Breast epithelium (tissue), 4 donors: ENCODE measurements at places on chromosomes 3 and 15.

- no peaks in the 10 kb centered on the region for H3K27me3 ChIP-seq
- H3K36me3 ChIP-seq = no peaks in the 10 kb centered on the region
- H3K27ac ChIP-seq = no peak overlapping the region
- no peak for DNase-seq
- no peak overlapping the region for H3K4me3 ChIP-seq
- H3K4me1 ChIP-seq = no peaks in the 10 kb centered on the region
Measured at GRCh38 chr15:93583552-93583951, 494.5 kb upstream of the RGMA start.

- H3K36me3 ChIP-seq = no peaks in the 10 kb centered on the region
- DNase-seq = no peak
- no peak overlapping the region for H3K4me3 ChIP-seq
- H3K27ac ChIP-seq = no peak overlapping the region
- no peaks in the 10 kb centered on the region for H3K4me1 ChIP-seq
- H3K27me3 ChIP-seq = no peaks in the 10 kb centered on the region
Measured at GRCh38 chr3:111080413-111080812, 8.8 kb downstream of the NECTIN3 start.

- H3K36me3 ChIP-seq = no peaks in the 10 kb centered on the region
- H3K27me3 ChIP-seq = no peaks in the 10 kb centered on the region
- peaks cover 18% of the 10 kb centered on the region for H3K4me1 ChIP-seq
- DNase-seq = no peak
Measured at GRCh38 chr3:15309662-15310335, 22.6 kb downstream of the SH3BP5 start.

GRCh38 chr15:40301467-40302179 lies 6.1 kb downstream of the PLCB2 start:
- H3K27ac ChIP-seq = no peak overlapping the region
- no peak for DNase-seq
- H3K4me1 ChIP-seq = no peaks in the 10 kb centered on the region

DNA sequence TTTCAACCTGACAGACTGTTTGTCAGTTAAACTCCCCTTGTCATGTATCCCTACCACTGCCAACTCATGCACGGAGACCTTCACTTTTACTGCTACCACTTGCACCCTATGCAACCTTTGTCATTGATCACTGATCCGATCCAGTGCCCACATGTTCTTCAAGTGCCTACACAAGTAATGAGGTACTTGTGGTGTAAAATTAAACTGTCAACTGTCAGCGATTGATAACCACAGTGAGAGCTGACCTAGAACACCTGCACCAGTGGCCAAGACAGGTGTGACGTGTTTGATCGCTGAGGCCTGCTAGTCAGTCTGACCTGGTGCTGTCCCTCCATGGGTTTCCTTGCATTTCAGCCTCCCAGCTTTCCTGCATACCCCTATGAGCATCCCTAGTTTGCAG lies 55.6 kb downstream of the MECOM start:
- no peaks in the 10 kb centered on the region for H3K27me3 ChIP-seq
- no peaks in the 10 kb centered on the region for H3K4me1 ChIP-seq
- H3K36me3 ChIP-seq = no peaks in the 10 kb centered on the region
- DNase-seq = no peak
- H3K27ac ChIP-seq = no peak overlapping the region

DNA sequence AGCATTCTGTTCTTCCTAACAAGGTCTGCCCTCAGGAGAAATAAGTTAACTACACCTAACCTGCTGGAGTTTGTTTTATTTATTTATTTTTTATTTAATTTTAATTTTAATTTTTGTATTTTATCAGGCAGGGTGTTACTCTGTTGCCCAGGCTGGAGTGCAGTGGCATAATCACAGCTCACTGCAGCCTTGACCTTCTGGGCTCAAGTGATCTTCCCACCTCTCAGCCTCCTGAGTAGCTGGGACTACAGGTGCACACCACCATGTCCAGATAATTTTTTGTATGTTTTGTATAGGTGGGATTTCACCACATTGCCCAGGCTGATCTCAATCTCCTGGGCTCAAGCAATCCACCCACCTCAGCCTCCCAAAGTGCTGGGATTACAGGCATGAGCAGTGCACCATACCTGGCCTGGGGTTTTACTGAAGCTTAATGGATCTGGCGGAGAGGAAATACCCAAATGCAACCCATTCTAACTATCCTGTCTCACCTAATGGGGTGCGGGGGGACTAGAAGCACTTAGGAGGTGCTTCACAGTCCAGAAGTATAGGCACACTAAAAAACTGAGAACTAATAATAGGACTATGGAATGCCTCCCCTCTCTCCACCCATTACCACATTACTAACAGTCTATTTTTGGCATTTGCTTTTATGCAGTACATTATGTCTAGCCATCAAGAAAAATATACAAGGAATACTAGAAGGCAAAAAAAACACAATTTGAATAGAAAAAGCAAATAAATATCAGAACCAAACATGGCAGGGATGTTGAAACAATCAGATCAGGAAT lies 61.4 kb downstream of the TTBK2 start:
- DNase-seq = no peak
- H3K4me1 ChIP-seq = no peaks in the 10 kb centered on the region
- no peak overlapping the region for H3K4me3 ChIP-seq
- no peaks in the 10 kb centered on the region for H3K36me3 ChIP-seq

DNA sequence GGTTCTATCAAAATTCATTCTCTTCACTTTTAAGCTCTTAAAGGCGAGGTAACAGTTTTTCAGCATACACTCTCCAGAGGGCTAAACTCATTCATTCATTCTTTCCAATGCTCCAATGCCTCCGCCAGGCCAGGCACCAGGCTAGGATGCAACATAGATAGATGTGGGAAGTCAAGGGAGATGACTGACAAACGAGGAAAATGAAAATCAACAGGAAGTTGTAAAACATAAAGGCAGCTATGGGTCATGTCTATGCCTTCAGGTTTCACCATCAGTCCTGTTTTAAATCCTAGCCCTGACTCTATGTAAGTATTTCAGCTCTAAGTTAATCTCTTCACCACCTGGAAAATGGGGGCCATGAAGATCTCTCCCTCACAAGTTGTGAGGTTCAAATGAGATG lies 797.9 kb downstream of the FHIT start:
- DNase-seq = no peak
- H3K27me3 ChIP-seq = no peaks in the 10 kb centered on the region
- no peaks in the 10 kb centered on the region for H3K36me3 ChIP-seq
- H3K4me1 ChIP-seq = no peaks in the 10 kb centered on the region

DNA sequence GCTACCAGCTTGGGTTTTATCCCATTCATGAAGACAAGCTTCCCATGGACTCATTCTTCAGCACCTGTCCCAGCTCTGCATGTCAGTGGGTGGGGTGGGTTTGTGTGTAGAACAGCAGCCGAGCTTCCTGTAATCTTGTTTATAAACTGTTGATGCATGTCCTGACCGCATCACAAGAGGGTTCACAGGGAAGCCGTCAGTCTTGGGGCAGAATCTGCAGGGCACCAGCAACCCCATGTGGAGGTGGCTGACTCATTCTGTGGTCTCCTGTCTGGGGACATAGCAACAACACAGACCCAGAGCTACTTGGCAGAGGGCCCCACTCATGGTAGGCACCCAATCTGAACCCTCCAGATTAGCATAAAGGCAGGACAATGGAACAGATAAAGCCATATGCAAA lies 35.6 kb downstream of the DAPK2 start:
- H3K4me3 ChIP-seq = no peak overlapping the region
- peaks cover 32% of the 10 kb centered on the region for H3K4me1 ChIP-seq
- no peaks in the 10 kb centered on the region for H3K36me3 ChIP-seq

DNA sequence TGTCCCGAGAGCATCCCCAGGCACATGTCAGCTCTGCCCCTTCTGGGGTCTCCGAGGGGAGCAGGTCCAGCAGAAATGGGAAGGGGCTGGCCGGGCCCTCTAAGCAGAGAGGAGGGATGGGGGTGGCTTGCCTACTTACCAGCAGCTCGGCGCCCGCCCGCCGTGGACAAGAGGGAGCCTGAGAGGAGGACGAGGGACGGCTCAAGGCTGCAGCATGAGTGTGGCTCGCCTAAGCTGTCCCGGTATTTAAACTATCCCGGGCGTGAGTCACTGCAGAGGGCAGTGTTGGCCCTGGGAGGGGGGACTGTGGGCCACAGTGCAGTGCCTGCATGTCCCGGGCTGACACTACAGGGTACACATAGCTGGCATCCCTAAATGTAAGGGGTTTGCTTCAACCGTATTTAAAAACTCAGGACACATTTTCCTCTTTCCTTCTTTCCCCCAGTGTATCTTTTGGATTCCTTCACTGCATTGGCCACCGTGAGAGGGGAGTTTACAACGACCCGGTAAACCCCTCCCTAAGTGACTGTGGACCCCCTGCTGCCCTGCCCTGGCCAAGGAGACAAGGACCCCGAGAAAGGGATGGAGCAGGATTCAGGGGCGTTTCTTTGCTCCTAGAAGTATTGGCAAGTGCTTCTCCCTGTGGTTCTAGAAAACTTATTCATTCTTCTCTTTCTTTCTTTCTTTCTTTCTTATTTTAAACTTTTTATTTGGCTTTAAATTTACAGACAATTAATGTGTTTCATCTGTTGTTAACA lies at the start of gene LRRC15:
LRRC15 (minus strand) TSS at position 222 of the 758 bp plus-strand sequence. CDS start 8,700 bp downstream, outside the sequence.
- no peak within 1 kb of the TSS for H3K4me3 ChIP-seq
- H3K4me1 ChIP-seq = no peaks in the 10 kb centered on the region
- no peak for DNase-seq
- H3K36me3 ChIP-seq = no peaks in the 10 kb centered on the region
- H3K27ac ChIP-seq = no peak within 1 kb of the TSS

GRCh38 chr3:61172203-61172602 lies 79.0 kb downstream of the FHIT start:
- H3K4me3 ChIP-seq = no peak overlapping the region
- no peaks in the 10 kb centered on the region for H3K36me3 ChIP-seq
- DNase-seq = no peak
- H3K27me3 ChIP-seq = no peaks in the 10 kb centered on the region
- no peaks in the 10 kb centered on the region for H3K4me1 ChIP-seq

- no peaks in the 10 kb centered on the region for H3K27me3 ChIP-seq
- no peak overlapping the region for H3K4me3 ChIP-seq
- H3K36me3 ChIP-seq = no peaks in the 10 kb centered on the region
- peaks cover 19% of the 10 kb centered on the region for H3K4me1 ChIP-seq
Measured at GRCh38 chr3:14440168-14440518, 37.7 kb downstream of the SLC6A6 start.

- no peak for DNase-seq
- H3K36me3 ChIP-seq = no peaks in the 10 kb centered on the region
Measured at GRCh38 chr3:58214484-58215316, 3.9 kb upstream of the DNASE1L3 start.

- no peak for DNase-seq
- H3K36me3 ChIP-seq = no peaks in the 10 kb centered on the region
- no peaks in the 10 kb centered on the region for H3K4me1 ChIP-seq
- no peak overlapping the region for H3K27ac ChIP-seq
Measured at GRCh38 chr3:160130071-160130470, 95.2 kb upstream of the C3orf80 start.

GRCh38 chr15:27086805-27087204 lies 115.8 kb downstream of the GABRG3 start:
- H3K27ac ChIP-seq = no peak overlapping the region
- DNase-seq = no peak
- H3K4me1 ChIP-seq = no peaks in the 10 kb centered on the region
- no peaks in the 10 kb centered on the region for H3K36me3 ChIP-seq
- H3K27me3 ChIP-seq = no peaks in the 10 kb centered on the region

DNA sequence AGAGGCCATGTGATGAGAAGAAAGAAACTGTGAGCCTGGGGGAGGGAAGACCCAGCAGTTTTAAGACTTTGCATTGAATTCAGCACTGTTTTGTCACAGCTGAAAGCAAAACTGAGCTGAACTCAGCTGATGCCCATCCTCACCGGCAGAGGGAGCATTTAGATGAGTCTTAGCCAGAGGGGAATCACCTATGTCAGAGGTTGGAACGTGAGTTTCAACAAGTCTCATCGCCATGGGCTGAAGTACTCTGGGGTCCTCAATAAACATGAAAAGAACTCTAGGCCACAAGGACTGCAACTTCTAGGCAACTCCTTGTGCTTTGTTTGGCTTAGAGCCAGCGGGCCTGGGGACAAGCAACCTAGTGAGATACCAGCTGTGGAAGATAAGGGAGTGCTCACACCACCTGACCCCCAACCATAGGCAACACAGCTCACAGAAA lies 324.5 kb downstream of the TBL1XR1 start:
- H3K27me3 ChIP-seq = no peaks in the 10 kb centered on the region
- no peak overlapping the region for H3K4me3 ChIP-seq
- H3K36me3 ChIP-seq = no peaks in the 10 kb centered on the region
- no peak overlapping the region for H3K27ac ChIP-seq
- DNase-seq = no peak

DNA sequence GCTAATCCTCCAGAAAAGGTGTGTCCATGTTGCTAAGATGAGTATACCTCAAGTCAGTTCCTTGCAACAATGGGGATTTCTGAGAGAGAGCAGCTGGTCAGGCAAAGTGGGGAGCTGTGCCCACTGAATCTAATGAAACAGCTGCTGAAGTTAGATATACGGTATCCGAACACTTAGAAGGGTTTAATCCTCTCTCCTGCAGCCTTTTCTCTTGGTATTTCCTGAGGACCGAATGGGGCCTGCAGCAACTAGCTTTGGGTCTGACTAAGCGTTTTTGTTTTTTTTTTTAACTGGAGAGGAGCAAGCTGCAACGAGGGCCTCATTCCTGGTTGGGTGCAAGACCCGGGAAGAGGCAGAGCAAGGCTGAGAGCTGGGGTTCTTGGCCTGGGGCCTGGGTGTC lies 37.6 kb upstream of the BNC1 start:
- H3K4me1 ChIP-seq = no peaks in the 10 kb centered on the region
- DNase-seq = no peak
- no peaks in the 10 kb centered on the region for H3K36me3 ChIP-seq
- no peak overlapping the region for H3K4me3 ChIP-seq
- no peak overlapping the region for H3K27ac ChIP-seq

GRCh38 chr15:20341901-20342600 lies 199.5 kb downstream of the GOLGA6L6 start:
- no peaks in the 10 kb centered on the region for H3K27me3 ChIP-seq
- DNase-seq = peak; percentile 86
- no peak overlapping the region for H3K4me3 ChIP-seq

- no peak for DNase-seq
- no peak overlapping the region for H3K4me3 ChIP-seq
- no peaks in the 10 kb centered on the region for H3K36me3 ChIP-seq
- H3K4me1 ChIP-seq = no peaks in the 10 kb centered on the region
Measured at GRCh38 chr15:68951813-68952212, 21.5 kb downstream of the SPESP1 start.

DNA sequence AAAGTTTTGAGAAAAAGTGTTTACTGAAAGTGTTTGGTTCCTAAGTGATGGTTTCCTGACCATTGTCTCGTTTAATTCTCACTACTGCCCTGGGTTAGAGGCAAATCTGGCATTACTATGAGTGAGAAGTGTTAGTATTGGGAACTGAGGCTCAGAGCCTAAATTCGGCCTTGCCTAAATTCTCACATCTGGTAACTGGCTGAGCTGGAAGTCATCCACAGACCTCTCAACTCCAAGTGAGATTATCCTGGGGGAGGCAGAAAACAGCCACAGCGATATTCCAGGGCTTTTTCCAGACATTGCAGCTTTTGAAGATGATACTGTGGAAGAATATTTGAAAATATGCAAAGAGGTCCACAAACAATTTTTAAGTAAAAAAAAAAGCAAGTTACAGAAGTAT lies 85.1 kb upstream of the TRA2B start:
- DNase-seq = no peak
- H3K27ac ChIP-seq = no peak overlapping the region
- no peaks in the 10 kb centered on the region for H3K27me3 ChIP-seq
- no peaks in the 10 kb centered on the region for H3K4me1 ChIP-seq
- no peaks in the 10 kb centered on the region for H3K36me3 ChIP-seq
